ENCODE measurements at places on chromosomes 2 and 18.

- DNase-seq = no peak
Observed at GRCh38 chr2:215002500-215002899, 135.9 kb downstream of the ABCA12 start.

DNA sequence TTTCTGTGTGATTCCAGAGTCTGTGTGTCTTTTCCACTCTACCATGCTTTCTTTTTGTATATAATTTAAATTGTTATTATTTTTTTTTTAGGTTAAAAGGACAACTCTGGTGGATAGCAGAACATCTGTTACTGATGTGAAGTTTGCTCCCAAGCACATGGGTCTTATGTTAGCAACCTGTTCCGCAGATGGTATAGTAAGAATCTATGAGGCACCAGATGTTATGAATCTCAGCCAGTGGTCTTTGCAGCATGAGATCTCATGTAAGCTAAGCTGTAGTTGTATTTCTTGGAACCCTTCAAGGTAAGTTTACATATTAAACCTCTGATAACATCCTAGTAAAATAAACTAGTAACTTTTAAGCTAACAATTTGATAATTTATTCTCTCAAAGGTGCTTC, 15.3 kb downstream of the SEH1L start:
- no peak for DNase-seq

DNA sequence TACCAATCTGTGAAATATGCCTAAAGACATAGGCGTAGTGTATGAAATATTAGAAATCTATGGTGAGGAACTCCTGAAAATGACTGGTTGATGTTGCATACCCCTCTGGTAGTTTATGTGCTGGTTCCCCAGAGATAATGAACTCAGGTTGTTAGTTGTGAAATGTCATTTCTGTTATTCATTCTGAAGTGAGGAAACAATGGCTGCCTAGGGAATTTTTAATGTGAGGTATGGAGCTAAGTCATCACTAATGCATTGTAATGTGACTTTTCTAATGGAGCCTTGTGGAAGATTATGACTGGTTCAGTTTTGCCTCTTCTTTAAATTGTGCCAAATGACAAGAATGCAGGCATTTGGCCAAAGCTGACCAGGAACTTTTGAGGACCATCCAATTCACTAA, 61.6 kb upstream of the RAB27B start:
- no peak for DNase-seq

DNA sequence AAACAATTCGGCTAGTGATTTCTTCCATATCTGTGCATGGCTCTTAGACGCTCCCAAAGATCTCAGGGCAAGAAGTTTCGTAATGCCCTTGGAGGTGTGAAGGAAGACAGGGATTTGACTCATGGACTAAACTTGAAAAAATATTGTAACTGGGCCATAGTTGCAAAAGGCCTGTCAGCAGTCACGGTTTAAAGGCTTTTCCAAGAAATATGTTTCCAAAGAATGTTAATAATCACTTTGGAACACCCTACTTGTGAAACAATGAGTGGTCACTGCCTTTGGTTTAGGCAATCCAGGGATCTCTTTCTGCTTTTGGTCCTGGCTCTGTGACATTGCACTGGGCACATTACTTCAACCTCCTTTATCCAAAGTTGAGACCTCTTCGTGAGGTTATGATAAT, 102.5 kb upstream of the RASGRP3 start:
- no peak for DNase-seq

- DNase-seq = no peak
Observed at GRCh38 chr2:119317554-119317953, 49.1 kb downstream of the C2orf76 start.

- DNase-seq = no peak
Observed at GRCh38 chr2:84424152-84424551, 34.9 kb downstream of the SUCLG1 start.

DNA sequence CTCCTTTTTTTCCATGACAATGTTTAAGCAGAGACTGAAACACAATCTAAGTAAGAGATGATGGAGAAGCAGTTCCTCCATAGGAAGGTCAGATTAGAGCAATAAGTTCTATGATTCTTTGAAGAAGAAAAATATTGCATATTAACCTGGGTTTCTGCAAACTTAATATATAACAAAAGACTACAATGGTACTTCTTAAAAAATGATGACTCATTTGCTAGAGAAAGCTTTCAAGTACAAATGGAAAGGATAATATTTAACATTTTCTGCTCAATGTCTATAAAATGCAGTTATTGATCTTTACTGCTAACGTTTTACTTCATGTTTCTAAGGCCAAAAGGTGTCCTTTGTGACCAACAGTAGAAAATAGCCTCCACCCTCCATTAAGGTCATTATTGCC, 158.6 kb downstream of the DOCK10 start:
- no peak for DNase-seq

DNA sequence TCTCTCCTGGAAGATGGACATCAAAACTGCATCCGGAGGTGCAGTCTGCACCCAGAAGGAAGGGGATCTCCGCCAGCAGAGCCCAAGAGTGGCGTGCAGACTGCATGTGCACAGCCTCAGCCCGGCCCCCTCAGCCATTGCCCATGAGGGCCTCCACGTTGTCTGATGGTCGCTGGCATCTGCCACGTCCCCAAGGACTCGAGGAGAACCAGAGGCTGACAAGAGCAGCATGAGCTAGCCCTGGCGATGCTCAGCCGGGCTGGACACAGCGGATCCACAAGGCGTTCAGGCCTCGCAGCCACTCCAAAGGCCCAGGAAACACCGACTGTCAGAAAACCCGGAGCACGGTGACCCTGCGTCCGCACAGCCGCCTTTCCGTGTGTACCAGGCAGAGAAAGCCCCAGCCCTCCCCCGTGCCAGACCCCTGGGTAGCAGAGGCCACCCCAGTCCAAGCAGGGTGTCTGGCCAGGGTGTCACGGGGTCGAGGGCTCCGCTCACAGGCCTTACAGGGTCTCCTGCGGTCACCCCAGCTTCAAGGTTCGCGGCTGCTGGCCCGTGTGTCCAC, 48.3 kb downstream of the SLC66A2 start:
- DNase-seq = no peak

GRCh38 chr2:176565641-176566323, 296.5 kb downstream of the MTX2 start:
- no peak for DNase-seq

- DNase-seq = no peak
Observed at GRCh38 chr2:74429487-74430451, 8.2 kb downstream of the WDR54 start.

GRCh38 chr2:127560201-127560930, 24.9 kb downstream of the MYO7B start:
- no peak for DNase-seq

- DNase-seq = no peak
Observed at GRCh38 chr2:45664635-45665261, 13.3 kb downstream of the PRKCE start.

- no peak for DNase-seq
Observed at GRCh38 chr2:16105669-16106281, 165.4 kb downstream of the MYCN start.

DNA sequence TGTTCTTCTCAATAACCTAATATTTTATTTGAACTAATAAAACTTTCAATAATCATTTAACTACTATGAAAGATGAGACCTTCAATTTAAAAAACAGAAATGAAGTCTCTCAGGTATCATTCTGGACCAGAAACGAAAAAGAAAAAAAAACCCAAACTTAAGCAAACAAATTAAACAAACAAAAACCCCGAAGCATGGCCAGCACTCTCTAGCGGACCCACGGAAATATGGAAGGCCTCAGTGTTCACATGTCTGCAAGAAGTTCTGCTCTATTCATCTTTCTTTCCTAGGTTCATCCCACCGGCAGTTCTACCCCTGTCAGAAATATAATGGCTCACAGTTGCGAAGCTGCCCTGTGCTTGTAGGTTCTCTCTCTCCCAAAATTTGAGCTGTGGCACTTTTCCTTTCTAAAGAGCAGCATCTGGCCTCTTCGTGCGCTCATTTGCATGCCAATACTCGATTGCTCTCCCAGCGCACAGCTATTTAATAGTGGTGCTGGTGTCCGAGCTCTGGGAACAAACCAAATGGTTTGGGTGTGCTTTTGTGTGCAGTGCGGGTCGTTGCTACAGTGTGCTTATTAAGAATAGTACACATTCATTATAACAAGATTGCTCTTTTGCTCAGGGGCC, 129.0 kb upstream of the ZEB2 start:
- no peak for DNase-seq

DNA sequence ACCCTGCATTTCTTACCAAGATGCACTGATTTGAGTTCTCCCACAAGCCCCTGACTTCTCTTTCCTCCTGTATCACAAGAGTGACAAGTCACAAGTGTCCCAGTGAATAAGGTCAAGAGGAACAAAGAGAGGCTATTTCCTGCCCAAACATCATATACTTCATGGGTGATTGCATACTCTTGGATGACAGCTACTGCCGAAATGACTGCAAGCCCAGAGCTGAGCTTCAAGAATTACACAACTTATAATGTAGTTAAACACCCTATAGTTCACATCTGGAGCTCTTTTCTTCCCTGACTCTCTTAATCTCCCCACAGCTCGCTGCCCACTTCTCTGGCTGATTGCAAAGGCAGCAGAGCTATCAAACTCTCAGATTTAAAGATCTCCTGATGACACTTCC, 289.7 kb upstream of the PARD3B start:
- DNase-seq = no peak

GRCh38 chr18:58805467-58806187, 59.0 kb upstream of the ZNF532 start:
- DNase-seq = no peak

- DNase-seq = no peak
Observed at GRCh38 chr2:171595896-171596295, 73.6 kb downstream of the CYBRD1 start.

GRCh38 chr2:171894612-171894947, 536 bp upstream of the SLC25A12 start:
- DNase-seq = no peak

- no peak for DNase-seq
Observed at GRCh38 chr2:102929721-102930120, 167.9 kb downstream of the TMEM182 start.

GRCh38 chr18:4074647-4075046, 380.5 kb downstream of the DLGAP1 start:
- no peak for DNase-seq

DNA sequence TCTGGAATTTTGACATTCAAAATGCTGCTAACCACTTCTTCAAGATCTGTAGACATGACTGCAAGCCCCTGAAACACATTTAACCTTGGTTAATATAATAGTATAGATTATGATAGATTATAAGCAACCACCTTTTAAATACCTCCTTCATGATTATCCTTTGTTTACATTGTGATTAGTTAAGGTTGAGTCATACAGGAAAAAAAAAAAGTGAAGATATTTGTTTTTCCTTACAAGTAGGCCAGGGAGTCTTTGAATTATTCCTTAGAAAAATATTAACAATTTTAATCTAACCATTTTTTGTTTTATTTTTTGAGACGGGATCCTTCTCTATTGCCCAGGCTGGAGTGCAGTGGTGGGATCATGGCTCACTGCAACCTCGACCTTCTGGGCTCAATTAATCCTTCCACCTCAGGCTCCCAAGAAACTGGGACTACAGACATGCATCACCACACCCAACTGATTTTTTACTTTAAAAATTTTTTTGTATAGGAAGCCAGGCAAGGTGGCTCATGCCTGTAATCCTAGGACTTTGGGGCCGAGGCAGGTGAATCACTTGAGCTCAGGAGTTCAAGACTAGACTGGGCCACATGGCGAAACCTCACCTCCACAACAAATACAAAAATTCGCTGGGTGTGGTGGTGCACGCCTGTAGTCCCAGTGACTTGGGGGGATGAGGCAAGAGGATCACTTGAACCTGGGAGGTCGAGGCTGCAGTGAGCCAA, 99.4 kb downstream of the SLC39A10 start:
- DNase-seq = no peak
